ENCODE measurements at places on chromosomes 3 and 15. TPM values are rescaled to one million over a fixed set of nuclear protein-coding genes. Genes with fewer than 3 reads are reported as not detected.

Gene MED12L
- polyA plus RNA-seq, result 0.36 TPM

Gene PRTG
- polyA plus RNA-seq, result not detected

Gene AGBL1
- polyA plus RNA-seq, result not detected

Gene ZNF592
- 4.4 TPM for polyA plus RNA-seq

Gene LHFPL4
- polyA plus RNA-seq, result not detected

Gene GPR87
- polyA plus RNA-seq, result 90.0 TPM

- DNase-seq, result no peak
These were observed 92.2 kb upstream of the TNFAIP8L3 start for GRCh38 chr15:51186891-51187290.

DNA sequence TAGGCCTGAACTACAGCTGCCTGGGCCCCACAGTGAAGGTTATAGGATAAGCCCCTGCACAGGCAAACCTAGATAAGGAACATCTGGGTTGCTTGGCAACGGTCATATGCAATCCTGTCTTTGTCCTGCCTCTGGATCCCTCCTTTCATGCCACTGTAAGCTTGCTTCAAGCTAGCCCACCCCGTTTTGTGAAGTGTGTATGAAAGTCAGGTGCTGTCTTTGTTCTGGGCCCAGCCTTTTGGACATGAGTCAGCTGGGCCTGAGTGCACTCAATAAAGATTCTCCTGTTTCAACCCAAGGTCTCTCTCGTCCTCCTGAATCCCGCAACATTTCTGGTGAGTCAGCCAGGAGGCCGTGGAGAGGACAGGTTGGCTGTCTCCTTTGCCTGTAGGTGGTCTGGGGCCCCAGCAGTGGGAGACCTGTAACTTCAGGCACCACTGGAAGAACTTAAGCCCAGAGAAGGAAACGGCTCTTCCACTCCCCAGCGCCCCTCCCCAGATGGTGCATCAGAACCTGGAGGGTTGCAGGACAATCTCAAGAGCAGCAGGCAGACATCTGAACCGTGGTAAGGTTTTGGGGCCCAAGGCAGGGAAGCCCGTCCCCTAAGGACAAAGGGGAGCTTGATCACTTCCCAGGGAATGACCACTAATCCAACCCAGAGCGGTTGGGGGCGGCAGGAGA lies 8.3 kb upstream of the SLC9C1 start:
- DNase-seq, result no peak

- no peak for DNase-seq
These were observed 18.2 kb upstream of the B4GALT4 start for GRCh38 chr3:119258915-119259314.

GRCh38 chr15:89087161-89087829 lies 961 bp upstream of the ABHD2 start:
- DNase-seq, result no peak

DNA sequence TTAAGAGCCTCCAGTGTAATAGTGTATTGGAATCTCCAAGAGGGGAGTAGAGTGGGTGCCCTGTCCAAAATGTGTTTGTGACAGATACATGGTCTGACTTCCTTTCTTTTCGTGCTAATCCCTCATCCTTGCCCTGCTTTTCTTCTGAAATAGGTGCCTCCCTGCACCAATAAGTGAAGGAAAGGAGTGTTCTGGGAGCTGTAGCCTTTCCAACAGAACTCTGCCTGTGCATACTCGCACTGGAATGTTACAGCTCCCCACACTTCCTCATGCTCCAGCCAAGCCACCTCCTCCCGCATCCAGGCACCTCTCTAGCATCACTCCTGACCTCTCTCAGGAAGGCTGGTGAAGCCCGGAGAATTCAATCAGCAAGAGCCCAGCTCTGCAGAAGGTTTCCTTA lies 478.0 kb downstream of the GABRG3 start:
- DNase-seq, result no peak

GRCh38 chr15:72907733-72908132 lies 124.2 kb upstream of the ADPGK start:
- no peak for DNase-seq

GRCh38 chr15:80977627-80978036 lies 12.0 kb downstream of the MESD start:
- DNase-seq, result no peak

DNA sequence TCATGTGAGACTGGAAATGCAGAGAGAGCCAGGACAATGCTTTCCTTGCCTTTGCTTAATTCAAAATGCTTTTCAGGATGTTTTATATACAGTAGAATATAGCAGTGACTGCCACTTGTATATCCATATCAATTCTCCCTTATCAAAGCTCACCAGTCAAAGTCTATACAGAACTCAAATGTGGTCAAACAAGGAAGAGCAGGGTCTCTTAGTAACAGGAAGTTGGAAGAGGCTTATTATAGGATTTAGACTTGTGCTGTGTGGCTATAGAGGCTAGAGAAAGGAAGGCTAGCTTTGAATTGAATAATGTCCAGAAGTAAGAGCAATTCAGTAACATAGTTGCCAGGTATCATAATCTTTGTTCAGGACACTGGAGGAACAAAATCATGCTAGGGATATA lies 4.4 kb upstream of the SI start:
- DNase-seq, result no peak

GRCh38 chr15:94487635-94488034 lies 256.3 kb downstream of the MCTP2 start:
- DNase-seq, result no peak

DNA sequence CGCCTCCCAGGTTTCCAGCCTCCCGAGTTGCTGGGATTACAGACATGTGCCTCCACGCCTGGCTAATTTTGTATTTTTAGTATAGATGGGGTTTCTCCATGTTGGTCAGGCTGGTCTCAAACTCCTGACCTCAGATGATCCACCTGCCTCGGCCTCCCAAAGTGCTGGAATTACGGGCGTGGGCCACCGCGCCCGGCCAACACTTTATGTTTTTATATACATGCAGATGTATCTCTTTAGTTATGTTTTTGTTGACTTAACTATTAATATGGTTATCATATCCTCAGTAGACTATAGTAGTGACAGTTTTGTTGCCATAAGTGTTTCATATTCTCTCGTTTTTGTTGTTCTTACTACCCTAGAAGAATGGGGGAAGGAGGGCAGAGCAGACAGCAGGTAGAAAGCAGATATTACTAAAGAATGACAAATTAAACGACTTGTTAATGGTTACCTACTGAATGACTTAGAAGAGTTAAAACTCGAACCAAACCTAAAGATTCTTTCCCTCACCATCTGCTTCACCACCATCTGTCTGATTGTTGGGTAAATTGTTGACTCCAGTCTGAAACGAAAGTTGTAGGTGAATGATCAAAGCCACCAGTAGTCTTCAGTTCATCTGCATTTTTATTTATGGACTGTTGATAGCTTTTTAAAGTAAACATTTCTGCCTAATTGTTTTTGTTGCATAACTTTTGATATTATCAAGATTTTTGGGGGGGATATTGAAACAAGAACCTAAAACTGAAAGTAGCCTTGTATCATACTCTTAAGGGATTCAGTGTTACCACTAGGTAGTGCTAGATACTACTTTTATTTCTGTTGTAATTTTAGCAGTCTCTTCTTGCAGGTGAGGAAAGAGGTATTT lies 89.3 kb downstream of the RASA2 start:
- no peak for DNase-seq

DNA sequence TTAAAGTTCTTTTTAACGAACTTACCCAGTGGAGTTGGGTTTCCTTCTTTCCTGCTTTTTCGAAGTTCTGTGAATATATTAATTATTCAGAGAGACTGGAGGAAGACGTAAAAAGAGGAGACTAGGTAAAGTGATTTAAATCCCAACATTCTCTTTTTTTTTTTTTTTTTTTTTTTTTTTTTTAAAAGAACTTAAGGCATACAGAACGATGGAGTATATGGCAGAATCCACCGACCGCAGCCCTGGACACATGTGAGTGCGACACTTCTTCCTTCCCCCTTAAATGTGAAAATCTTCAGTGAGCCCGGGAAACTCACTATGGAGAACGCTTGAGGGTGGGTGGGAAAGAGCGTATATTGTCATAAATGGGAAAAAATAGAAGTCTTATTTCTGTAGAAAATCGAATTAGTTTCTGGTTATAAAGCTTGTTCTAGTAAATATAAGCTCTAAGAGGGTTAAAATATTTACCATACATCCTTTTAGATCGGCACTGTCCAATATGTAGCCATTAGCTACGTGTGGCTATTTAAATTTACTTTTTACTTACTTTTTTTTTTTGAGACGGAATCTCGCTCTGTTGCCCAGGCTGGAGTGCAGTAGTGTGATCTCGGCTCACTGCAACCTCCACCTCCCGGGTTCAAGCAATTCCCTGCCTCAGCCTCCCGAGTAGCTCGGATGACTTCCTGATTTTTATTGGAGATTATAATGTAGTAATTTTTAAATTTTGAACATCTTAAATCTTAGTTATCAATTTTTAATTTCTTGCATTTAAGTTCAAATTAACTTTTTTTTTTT lies 892 bp downstream of the NMD3 start:
- no peak for DNase-seq

Gene ADAMTSL3
- polyA plus RNA-seq, result 0.01 TPM

DNA sequence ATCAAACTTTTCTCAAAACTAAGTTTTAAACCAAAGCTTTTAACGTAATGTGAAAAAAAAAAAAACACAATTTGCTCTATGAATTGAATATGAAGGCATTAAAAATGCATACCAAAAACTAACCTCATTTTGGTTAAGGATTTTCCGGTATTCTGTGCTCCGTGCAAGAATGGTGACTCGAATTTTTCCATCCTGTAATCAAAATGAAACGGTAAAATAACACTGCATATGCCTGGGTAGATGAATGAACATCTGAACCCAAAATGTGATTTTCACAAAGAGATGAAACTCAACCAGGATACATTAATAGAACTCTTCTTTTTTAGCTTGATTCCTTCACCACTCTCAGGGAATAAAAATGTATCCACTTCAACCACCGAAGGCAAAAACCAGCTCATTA lies 26.2 kb downstream of the EOGT start:
- DNase-seq, result no peak

DNA sequence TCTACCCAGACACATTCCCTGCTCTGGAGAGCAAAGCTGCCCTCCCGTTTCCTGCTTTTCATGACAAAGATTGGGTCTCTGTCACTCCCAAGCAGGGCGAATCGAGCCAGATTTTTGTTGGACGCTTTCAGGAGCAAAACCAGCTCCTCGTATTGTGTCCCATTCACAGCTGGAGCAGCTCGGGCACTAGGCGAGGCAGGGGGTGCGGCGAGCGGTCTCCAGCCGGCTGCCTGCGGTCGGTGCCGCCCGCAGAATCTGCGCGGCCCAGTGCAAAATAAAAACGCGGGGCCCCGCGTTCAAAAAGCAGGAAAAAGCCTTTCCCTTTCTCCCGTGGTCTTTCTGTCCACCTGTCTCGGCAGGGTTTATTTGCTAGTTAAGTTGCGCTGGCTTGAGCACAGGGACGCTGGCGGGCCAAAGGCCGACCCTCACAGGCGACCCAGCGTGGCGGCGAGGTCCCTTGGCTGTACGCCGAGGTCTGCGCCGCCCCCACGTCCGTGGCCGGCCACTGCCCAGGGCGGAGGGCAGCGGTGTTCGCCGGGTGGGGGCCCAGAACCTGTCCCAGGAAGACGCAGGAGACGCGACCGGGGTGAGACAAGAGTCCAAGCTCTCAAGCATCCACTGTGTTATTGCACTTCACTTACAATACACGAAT lies 71.2 kb downstream of the CYP19A1 start:
- no peak for DNase-seq

DNA sequence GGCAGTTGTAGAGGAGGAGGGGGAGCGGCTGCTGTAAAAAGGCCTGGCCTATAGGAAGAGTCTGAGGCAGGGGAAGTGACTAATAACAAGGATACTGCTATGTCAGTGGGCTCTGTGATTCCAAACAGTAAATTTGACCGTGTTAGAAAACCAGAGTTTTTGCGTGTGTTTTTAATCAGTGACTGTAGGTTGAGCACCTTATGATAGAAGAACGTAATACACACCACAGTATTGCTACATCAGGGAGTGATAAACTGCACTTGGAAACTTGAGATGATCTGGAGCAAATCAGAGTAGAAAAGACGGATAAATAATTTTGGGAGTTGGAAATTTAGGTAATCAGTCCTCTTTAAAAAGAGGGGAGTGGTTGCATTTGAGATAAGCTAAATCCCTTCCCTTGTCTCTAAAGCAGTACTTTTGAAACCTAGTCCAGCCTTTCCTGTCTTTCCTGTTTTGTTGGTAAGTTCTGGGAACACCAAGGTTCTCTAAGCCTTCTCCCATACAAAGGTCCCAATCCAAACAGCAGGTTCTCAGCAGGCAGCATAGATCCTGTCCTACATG lies 130.5 kb upstream of the NR2E3 start:
- no peak for DNase-seq

Gene PLD1
- 18.1 TPM for polyA plus RNA-seq

DNA sequence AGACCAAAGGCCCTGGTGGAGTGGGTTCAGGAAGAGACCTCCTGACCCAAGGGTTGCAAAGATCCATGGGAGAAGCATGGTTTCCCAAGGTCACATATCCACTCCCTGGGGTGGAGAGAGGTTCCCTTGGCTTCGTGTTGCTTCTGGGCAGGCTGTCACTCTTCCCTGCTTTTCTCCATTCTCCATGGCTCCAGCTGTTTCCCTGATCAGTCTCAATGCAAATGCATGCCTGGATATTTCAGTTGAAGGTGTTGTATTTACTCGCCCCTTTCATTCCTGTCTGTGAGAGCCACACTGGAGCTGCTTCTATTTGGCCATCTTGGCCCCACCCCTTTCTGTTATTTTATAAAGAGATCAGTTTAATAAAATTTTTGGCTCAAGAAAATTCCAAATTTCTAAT lies 95.0 kb upstream of the PLSCR4 start:
- DNase-seq, result no peak

Gene SOX2
- not detected for polyA plus RNA-seq

Gene AHSG
- polyA plus RNA-seq, result 0.59 TPM

- no peak for DNase-seq
These were observed 42.7 kb downstream of the HHLA2 start for GRCh38 chr3:108338901-108339545.

GRCh38 chr3:150757364-150757763 lies 5.6 kb downstream of the SIAH2 start:
- no peak for DNase-seq

DNA sequence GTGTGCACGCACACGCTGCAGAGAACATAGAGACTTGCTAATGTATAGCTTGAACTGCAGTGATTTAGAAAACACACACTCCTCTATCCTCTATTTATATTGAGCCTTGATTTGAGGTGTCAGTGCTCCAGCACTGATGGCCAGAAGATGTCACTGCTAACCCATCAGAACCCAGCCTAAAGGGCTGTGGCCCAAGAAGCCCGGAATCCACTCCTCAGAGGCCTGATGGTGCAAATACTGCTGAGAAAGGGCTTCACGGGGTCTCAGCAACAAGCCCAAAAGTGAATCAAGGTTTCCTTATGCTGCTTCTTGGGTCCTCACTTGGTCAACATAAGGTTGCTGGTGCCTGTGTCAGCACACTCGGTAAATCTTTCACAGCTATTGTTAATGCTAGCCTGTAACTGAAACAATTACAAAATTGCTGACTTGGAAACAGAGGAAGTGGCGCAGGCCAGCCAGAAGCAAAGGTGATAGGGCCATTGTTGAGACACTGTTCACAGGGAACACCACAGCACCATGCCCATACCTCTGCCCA lies 60.3 kb downstream of the HEG1 start:
- no peak for DNase-seq

DNA sequence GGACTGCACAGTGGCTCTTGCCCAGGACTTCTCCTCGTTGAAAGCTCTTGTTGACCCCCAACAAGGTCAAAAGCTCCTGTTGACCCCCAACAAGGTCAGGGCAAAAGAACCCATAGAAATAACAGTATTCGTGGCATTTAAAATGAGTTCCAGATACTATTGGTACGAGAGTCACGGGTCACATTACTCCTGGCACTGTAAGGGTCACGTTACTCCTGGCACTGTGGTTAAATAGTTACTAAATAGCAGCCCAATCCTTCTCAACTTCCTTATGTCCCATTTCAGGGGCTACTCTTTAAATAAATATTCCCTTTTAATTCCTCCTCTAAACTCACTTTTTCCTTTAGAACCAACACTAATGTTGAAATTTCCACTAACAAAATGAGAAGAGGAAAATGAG lies 18.2 kb upstream of the ADCY5 start:
- DNase-seq, result no peak
